ENCODE measurements at places on chromosomes 3 and 15. TPM values are rescaled to one million over a fixed set of nuclear protein-coding genes. Genes with fewer than 3 reads are reported as not detected.

ISLR2 gene
- 2.2 TPM for total RNA-seq

- no peak for DNase-seq
Measured at GRCh38 chr15:42118650-42119445, 24.5 kb upstream of the PLA2G4D start.

GFM1 gene
- total RNA-seq, result 65.1 TPM

PPP1R14D gene
- total RNA-seq, result not detected

GRCh38 chr15:69613988-69614387, 161.4 kb downstream of the RPLP1 start:
- no peak for DNase-seq

DNA sequence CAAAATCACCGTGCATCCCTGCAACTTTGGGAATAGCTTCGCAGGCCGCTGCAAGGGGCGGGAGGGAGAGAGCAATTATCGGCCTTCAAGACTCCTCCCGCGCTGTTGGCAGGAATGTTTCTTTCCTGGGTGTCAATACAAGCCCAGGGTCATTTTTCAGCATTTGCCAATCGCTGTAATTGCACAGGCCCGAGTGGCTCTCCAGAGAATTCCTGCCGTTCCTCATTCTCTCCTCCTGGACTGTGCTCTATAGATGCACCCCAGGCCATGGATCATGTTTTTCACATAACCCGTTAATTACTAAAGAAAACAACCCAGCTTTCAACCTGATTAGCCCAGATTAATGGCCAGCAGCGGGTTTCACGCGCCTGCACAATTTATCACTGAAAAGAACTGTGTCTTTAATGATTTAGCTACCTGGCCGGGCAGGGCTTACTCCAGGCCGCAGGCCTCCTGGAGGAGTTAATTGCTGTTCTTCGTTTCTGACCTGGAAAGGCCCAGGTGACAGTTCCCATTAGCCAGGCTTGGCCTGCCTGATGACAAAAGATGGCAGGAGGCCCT, 144.3 kb downstream of the OPA1 start:
- DNase-seq, result no peak

DNA sequence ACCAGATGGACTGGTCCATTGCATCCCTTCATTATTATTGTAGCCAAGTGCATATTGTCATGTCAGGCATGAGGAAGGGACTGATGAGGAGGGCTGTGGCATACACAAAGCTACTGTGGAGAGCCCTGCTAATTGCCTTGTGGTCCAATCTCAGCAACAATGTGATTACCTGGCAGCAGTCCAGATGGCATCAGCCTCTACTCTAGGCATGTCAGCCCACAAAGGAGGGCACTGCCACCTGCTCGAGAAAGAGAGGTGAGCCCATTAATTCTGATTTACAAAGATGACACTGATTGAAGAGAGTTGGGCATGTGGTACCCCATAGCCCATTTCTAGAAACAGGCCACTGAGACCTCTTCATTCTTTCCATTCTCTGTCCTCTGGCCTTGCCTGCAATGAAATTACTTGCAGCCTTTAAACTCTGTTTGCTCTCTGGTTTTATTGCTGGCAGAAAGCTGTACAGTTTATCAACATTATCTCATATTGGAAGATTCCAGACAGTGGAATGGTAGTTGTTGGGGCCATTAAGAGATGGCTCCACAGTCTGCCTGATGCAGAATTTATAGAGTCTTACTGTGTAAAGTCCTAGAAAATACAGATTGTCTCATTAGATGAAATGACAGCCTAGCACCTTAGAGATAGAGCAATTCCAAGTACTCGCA, 307.7 kb downstream of the ARPP21 start:
- no peak for DNase-seq

LSMEM2 gene
- total RNA-seq, result 31.6 TPM

PAQR9 gene
- total RNA-seq, result 19.1 TPM

DNA sequence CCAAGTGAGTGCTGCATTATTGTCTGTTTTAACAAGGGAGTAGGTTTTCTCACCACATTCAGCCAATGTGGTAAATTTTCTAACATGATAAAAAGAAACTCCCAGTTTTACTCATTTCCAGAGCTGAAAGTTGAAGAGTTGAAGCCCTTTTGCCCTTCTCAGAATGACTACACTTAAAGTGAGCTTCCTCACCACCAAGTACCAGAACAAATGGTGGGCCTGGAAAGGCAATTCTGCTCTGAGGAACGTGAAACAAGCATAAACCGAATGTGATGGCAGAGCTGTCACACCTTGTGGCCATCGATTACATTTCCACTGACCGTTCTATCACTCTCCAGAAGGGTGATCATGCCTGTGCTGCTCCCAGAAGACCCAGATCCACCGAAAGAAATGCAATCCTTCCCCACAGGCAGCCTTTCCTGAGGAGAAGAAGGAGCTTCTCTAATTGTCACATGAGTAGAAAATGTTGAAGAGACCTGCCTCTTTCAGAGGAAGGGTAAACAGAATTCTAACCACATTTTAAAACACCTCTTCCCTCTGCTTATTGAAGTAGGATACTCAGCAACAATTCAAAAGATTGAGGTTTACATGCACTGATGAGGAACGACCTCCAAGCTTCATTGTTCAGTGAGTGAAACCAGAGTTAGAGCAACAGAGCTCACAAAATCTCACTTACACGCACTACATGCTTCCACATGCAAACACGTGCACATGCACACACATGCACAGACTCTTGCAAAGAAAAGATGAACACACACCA, 21.4 kb upstream of the CCR9 start:
- no peak for DNase-seq

DNAH1 gene
- total RNA-seq, result 2.3 TPM

ULK4 gene
- total RNA-seq, result 1.5 TPM

GRCh38 chr3:181292984-181293383, 303.4 kb upstream of the DNAJC19 start:
- DNase-seq, result no peak

DNA sequence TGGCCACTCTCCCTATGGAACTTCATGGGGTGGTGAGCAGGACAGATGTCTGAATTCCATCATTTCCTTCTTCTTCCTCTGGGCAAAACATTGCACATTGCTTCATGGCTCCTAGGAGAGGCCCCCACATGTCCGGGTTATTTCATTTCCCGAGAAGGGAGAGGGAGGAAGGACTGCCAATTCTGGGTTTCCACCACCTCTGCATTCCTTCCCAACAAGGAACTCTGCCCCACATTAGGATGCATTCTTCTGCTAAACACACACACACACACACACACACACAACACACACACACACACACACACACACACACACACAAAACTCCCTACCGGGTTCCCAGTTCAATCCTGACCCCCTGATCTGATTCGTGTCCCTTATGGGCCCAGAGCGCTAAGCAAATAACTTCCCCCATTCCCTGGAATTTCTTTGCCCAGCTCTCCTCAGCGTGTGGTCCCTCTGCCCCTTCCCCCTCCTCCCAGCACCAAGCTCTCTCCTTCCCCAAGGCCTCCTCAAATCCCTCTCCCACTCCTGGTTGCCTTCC, 1.9 kb downstream of the RHO start:
- no peak for DNase-seq

GRCh38 chr3:112376241-112376911, 43.4 kb downstream of the CD200 start:
- no peak for DNase-seq

GRCh38 chr3:161082063-161082462, 23.1 kb downstream of the B3GALNT1 start:
- peak; percentile 47 for DNase-seq

GRCh38 chr3:46852334-46852720, 10.9 kb downstream of the MYL3 start:
- peak; percentile 26 for DNase-seq

BUB1B gene
- total RNA-seq, result 1.7 TPM

- DNase-seq, result no peak
Measured at GRCh38 chr3:152105446-152105845, 163.3 kb upstream of the MBNL1 start.

DNA sequence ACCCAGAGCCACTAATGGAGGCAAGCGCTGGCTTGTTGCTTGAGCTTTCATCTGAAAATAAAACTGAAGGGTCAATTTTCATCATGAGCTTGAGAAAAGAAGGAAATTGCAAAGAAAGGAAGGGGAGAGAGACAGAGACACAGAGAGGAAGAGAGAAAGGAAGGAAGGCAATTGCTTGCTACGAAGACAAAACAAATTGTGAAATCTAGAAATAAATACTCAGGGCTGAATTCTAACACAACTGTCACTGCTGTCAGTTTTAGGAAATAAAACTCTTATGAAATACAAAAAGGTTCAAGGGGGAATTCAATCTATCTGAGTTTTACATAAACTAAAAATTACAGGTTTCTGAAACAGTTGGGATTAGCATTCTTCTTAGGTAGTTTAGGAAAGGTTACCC, 36.7 kb downstream of the FOXP1 start:
- no peak for DNase-seq

- peak; percentile 87 for DNase-seq
Measured at GRCh38 chr3:196712514-196713413, 587 bp downstream of the PIGX start.

DNA sequence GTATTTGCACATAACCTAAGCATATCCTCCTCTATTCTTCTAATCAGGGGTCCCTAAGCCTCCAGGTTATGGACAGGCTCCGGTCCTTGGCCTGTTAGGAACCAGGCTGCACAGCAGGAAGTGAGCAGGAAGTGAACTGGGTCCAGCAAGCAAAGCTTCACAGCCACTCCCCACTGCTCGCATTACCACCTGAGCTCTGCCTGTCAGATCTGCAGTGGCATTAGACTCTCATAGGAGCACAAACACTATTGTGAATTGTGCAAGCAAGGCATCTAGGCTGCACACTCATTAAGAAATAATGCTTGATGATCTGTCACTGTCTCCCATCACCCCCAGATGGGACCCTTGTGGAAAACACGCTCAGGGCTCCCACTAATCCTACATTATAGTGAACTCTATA, 9.8 kb downstream of the MSL2 start:
- no peak for DNase-seq

GRCh38 chr15:83422541-83422940, 24.6 kb upstream of the SH3GL3 start:
- DNase-seq, result no peak

GRCh38 chr15:59524331-59524731, 86.3 kb downstream of the FAM81A start:
- DNase-seq, result no peak

NAA80 gene
- 6.7 TPM for total RNA-seq

DNA sequence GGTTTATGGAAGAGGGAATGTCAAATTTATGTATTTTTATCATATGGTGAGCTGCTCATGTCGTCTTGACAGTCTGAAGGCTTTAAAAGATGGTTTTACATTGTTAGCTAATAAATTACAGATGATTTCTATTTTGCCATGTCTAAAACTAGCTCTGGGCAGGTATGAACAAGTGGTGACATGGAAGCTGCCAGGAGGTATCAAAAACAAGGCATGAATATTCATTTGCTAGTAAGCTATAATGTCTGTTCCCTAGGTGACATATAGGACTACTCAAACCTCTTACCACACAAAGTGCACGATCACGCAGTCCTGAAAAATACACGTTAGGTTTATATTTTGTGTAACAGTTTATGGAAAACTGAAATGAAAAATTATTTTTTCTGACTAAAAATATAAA, 34.8 kb downstream of the ST3GAL6 start:
- no peak for DNase-seq

SLC24A5 gene
- not detected for total RNA-seq

GRCh38 chr3:156010829-156011228, 109.5 kb upstream of the KCNAB1 start:
- no peak for DNase-seq

- DNase-seq, result no peak
Measured at GRCh38 chr15:63405159-63405558, 23.5 kb upstream of the CA12 start.

DNA sequence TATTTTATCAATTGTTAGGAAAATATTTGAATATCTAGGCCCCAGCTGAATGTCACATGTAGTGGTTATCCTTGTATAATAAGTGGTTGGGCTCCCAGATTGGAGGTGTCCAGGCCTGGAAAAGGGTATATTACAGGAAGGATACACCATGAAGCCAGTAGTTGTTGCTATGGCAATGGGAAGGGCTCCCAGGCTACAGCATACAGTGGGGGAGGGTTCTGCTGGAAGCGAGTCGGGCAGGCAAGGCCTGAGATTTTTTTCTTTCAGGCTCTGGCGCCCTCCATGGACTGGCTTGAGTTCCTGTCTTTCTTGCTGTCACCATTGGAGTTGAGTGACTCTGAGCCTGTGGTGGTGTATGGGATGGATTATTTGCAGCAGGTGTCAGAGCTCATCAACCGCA, 8.9 kb downstream of the ECE2 start:
- no peak for DNase-seq

U2SURP gene
- 40.4 TPM for total RNA-seq

GRCh38 chr3:143352850-143353550, 233.4 kb downstream of the CHST2 start:
- no peak for DNase-seq

COL8A1 gene
- total RNA-seq, result 12.0 TPM

GRCh38 chr3:127675651-127676391, 3.1 kb downstream of the ABTB1 start:
- DNase-seq, result no peak
